Stimulated activated CD8-positive, alpha-beta memory T cell treated with anti-CD3 and anti-CD28 coated beads, Interleukin-7, amount 100 ng/mL, for 1 hour (primary cell): ENCODE measurements at places on chromosomes 12 and 14.

DNA sequence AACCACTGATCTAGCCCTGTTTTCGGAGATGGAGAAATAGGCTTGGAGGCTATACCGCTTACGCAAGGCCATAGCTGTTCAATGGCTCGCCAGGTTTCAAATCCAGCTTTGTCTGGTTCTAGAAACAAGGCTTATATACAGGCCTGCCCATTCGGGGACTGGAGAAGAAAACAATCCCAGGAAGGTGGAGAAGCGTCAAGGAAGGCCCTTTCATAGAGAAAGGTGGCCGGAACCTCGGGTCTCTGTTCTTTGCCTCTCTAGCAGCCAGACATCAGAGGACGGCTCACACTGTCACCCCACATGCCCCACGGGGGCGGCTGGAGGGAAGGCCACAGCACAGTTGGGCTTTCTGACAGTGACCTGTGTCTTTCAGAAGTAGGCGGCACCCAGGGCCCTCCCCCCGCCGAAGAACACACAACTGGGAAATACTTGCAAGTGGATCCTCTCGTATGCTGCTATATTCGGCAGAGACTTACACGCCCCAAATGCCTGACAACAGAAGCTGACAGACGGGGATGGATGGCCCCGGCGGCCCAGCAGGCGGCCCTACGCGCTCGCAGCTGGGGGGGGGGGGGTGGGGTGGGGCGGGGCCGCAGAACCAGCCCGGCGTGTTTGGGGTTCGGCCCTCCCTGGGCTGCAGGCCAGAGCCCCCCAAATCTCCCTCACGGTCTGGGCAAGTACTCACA, 4.5 kb upstream of the SETD1B start:
- DNase-seq = no peak

- DNase-seq = no peak
Measured at GRCh38 chr12:107349008-107349747, 255.8 kb upstream of the CRY1 start.

DNA sequence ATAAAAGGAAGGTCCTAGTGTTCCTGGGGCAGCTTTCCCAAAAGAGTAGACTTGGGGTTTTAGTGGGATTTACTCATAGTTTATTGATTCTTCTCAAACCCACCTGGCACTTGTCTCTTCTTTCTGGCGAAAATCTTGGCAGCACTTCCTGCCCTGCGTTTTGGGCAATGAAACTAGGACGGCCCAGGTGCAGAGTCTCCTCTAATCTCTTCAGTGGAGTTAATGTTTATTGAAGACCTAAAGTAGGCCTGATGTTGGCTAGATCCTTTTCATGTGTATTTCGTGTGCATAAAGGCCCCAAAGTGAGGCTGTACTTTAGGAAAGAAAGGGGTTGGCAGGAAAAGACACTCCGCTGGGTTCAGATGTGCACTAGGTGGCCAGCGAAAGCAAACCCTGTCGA, 5.1 kb downstream of the WNT5B start:
- DNase-seq = no peak

- DNase-seq = no peak
Measured at GRCh38 chr12:22738945-22739344, 114.0 kb downstream of the ETNK1 start.

DNA sequence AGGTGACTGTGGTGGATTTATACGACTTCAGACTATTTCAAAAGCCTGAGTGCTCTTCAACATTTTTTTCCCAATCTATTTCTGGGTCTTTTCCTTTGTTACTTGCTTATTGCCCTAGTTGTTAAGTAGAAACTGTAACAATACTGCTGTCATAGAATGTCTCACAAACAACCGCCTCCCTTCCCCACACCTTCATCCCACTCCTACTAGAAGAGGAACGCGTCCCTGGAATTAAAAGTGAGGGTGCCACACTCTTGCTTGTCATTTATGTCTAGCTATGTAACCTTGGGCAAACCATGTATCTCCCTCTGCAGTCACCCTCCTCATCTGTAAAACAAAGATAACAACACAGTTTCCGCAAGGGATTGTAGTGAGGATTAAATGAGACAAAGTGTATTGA, 8.6 kb downstream of the BRAP start:
- DNase-seq = no peak

DNA sequence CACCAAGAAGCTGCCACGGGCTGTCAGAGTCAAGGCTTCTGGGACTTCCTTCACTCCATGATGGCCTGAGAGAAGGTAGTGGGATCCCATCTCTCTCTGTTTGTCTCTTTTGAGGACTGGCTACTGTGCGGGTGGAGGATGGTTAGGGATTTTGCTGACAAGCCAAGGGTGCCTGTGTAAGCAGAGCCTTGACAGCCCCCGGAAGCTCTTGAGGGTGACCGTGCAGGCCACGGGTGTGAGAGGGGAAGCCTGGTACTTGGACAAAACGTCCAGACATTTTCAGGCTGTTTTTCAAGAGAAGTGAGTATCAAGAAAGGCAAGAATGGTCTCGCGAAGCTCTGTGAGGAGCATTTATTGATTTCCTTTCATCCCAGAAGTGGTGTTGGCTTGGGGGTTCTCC, 352.4 kb downstream of the DPF3 start:
- no peak for DNase-seq

- no peak for DNase-seq
Measured at GRCh38 chr14:73789989-73790581, 61.5 kb upstream of the PTGR2 start.

- no peak for DNase-seq
Measured at GRCh38 chr14:27528328-27528727, 930.5 kb upstream of the NOVA1 start.

GRCh38 chr14:102731871-102732800, 45.1 kb upstream of the TRAF3 start:
- DNase-seq = no peak

DNA sequence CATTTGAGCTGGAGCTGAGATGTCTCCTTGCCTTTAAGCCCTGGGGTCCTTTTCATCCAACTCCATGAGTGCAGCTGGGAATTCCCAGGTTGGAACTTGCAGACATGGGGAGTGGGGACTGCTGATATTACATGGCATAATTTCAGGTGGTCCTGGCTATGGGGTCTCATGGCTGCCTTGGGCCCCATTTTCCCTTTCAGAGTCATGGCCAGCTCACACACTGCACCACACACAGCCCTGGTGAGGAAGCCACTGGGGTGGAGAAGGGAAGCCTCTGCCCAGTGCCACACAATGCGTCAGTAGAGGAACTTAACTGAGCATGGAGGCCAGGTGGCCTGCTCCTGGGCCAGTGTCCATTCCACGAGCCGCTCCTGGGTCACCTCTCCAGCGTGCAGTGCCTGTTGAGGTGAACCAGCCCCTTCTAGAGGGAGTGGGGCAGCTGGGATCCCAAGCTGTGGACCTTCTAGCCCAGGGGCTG, 17.3 kb upstream of the KRT86 start:
- no peak for DNase-seq

DNA sequence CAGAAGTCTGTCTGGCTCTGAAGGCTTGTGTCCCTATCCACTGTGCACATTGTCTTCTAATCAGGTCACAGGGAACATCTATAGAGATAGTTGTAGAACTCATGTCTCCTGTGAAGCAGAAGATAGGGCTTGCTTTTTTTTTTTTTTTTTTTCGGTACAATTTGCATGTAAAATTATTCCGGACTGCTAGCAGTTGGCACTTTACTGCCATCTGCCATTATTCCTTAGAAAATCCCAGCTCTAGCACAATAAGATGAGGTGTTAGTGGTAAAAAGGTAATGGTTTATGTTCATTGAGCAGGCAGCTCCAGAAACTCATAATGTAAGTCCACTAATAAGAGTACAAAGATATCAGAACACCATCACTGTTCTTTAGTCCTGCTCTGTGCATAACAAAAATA, 8.7 kb downstream of the MYRFL start:
- DNase-seq = no peak

GRCh38 chr14:35682802-35683201, 126.3 kb downstream of the RALGAPA1 start:
- no peak for DNase-seq

- no peak for DNase-seq
Measured at GRCh38 chr12:110590059-110590458, 6.9 kb upstream of the PPTC7 start.

GRCh38 chr12:49885663-49886461, 17.8 kb downstream of the FAIM2 start:
- DNase-seq = no peak

DNA sequence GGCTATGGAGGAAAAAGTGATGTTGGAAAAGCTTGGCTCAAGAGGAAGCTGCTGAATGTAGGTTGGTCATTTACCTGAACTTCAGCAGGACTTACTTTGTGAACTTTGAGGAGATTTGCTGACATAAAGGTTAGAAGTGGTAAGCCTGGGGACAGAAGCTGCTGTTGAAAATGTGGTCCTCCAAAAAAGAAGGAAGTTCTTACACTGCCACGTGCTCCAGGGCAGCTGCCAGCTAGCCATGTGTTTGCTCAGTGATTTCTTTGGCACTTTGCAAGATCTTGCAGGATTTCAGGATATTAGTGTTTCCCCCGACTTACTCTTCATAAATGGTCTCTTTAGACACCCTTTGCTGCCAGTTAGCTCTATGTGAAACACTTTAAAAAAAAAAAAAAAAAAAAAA, 14.8 kb upstream of the DYRK2 start:
- DNase-seq = no peak

DNA sequence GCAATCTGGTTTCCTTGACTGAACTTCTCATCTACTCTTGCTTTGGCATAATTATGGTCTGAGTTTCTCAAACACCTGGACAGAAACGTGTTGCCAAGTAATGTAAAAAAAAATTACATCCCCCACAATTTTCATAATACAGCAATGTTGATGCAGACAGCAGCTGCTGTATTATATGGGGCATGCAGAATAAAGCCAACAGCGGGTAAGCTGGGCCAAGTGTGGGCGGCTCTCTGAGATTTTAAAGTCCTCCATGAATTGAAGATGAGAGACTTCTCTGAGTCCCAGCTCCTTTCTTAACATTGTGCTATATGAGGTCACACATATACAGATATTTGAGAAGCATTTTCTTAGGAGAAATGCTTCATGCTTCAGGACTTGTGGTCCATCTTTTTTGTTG, 881.2 kb downstream of the GALC start:
- DNase-seq = no peak

- no peak for DNase-seq
Measured at GRCh38 chr12:23816394-23816851, 133.0 kb downstream of the SOX5 start.

- no peak for DNase-seq
Measured at GRCh38 chr14:99323603-99324185, 51.7 kb upstream of the BCL11B start.

GRCh38 chr12:113310489-113310888, 24.4 kb downstream of the SLC8B1 start:
- DNase-seq = no peak

GRCh38 chr12:30138483-30138882, 354.7 kb upstream of the TMTC1 start:
- DNase-seq = no peak

GRCh38 chr14:101063121-101063520, 159.6 kb upstream of the RTL1 start:
- no peak for DNase-seq

DNA sequence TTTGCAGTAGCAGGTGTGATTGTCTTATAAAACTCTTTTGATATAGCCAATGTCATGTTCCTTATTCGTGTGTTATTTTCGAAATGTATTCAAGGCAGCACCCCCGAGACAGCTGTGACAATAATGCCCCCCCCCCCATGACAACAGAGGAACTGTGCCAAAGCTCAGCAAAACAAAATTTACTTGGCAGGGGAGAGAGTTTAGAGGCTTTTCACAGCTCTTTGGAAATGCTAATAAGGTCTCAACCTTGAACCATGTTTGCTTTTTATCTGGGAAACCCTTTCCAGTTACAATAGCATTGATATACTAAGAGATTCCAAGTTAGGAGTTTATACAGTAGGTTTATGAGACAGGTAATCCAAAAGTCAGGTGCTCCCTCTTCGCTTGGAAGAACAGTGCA, 56.4 kb upstream of the USP44 start:
- DNase-seq = no peak
